ENCODE measurements at places on chromosomes 2 and 18.

DNA sequence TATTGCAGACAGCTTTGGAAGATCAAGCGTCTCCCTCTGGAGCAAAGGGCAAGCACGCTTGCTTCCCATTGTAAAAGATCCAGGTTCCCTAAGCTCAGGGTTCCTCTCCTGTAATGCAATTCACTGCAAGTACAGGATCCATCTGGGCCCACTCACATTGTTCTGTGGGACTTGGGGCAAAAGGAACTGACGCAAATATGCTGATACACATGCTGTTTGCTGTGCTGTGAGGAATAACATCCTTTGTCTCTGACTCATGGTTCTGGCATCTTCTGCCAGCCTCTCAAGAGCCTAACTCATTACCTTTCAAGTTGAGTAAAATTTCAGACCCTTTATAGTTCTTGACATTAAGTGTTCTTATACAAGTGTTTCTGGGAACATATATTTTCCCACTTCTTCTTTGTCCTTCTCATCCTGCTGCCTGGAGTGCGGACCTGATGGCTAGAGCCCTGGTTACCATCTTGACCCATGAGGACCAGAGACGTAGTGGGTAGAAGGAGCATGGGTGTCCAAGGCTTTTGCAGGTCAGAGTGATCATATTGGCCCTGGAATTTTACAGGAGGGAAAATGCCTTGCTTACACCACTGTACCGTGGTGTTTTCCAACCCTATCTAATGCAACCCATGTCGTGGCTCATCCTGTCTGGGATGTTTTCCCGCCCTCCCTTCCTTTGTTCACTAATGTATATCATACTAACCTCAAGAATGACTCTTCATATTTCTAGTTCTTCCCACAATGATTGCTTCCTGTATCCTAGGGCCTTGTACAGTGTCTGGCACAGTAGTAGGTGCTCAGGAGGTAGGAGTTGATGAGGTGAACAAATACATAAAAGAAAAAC, 145.7 kb upstream of the GLI2 start:
- peaks cover 3% of the 10 kb centered on the region for H3K4me1 ChIP-seq
- no peak for DNase-seq
- H3K27me3 ChIP-seq = peaks cover 30% of the 10 kb centered on the region
- no peak overlapping the region for H3K27ac ChIP-seq
- H3K36me3 ChIP-seq = no peaks in the 10 kb centered on the region

GRCh38 chr18:75582406-75582821, 154.9 kb upstream of the SMIM21 start:
- H3K36me3 ChIP-seq = no peaks in the 10 kb centered on the region
- H3K27me3 ChIP-seq = no peaks in the 10 kb centered on the region
- no peaks in the 10 kb centered on the region for H3K4me1 ChIP-seq

- H3K27me3 ChIP-seq = no peaks in the 10 kb centered on the region
- H3K36me3 ChIP-seq = no peaks in the 10 kb centered on the region
- no peak overlapping the region for H3K4me3 ChIP-seq
- peaks cover 7% of the 10 kb centered on the region for H3K4me1 ChIP-seq
- no peak for DNase-seq
Observed at GRCh38 chr18:45166836-45167551, 448.3 kb upstream of the SLC14A2 start.

DNA sequence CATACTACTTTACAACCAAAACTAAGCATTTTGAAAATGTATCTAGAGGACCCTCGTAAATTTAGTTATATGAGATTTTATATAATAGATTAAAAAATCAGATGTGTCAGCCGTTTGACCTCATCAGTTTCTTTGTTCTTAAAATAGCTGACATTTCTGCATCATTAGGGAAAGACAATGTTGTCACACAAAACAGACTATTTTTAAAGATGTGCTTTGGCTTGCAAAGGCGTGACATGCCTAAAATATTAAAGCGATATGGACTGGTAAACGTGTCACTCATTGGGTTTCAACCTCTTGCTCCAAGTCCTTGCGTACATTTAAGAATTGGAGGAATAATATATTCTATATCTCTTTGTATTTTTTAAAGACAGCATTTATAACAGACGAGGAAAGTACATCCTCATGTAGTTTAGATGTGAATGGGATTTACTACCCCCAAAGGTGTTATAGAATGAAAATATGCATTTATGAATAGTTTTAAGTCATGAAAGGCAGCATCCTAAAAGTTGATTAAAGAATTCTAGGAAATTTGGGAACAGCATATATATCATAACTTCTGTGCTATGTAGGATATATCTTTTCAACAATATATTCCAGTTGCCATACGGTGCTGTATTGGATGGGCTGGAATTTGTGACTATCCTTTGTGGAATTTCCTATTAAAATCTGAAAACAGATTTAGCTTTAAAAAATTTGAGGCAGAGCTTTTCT, 3.8 kb downstream of the MYL12A start:
- peaks cover 74% of the 10 kb centered on the region for H3K4me1 ChIP-seq
- no peaks in the 10 kb centered on the region for H3K27me3 ChIP-seq
- DNase-seq = no peak
- H3K36me3 ChIP-seq = peaks cover 70% of the 10 kb centered on the region
- H3K4me3 ChIP-seq = peak overlapping the region; percentile 19
- peak overlapping the region; percentile 35 for H3K27ac ChIP-seq

DNA sequence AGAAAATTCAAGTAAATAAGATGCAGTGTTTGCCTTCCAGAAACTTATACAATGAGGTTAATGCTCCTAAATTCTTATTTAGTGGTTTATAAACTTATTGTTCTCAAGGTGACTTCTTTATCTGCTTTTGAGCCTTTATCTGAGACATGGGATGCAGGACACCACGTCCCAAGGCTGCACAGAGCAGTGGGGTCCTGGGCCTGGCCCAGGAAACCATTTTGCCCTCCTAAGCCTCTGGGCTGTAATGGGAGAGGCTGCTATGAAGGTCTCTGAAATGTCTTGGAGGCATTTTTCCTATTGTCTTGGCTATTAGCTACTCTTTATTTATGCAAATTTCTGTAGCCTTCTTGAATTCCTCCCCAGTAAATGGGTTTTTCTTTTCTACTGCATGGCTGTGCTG, 652.6 kb upstream of the SETBP1 start:
- H3K36me3 ChIP-seq = no peaks in the 10 kb centered on the region
- no peak overlapping the region for H3K4me3 ChIP-seq
- H3K27me3 ChIP-seq = peaks cover 3% of the 10 kb centered on the region

- H3K4me3 ChIP-seq = no peak overlapping the region
- H3K4me1 ChIP-seq = no peaks in the 10 kb centered on the region
- no peak overlapping the region for H3K27ac ChIP-seq
- no peaks in the 10 kb centered on the region for H3K36me3 ChIP-seq
Observed at GRCh38 chr18:8462651-8463185, 146.5 kb upstream of the RAB12 start.

GRCh38 chr2:14297340-14297739, 335.2 kb upstream of the LRATD1 start:
- H3K4me1 ChIP-seq = no peaks in the 10 kb centered on the region
- no peak overlapping the region for H3K4me3 ChIP-seq
- no peaks in the 10 kb centered on the region for H3K36me3 ChIP-seq
- no peaks in the 10 kb centered on the region for H3K27me3 ChIP-seq
- H3K27ac ChIP-seq = no peak overlapping the region

- no peaks in the 10 kb centered on the region for H3K27me3 ChIP-seq
- no peak for DNase-seq
- peaks cover 63% of the 10 kb centered on the region for H3K36me3 ChIP-seq
Observed at GRCh38 chr2:10664652-10665051, 25.1 kb downstream of the NOL10 start.

DNA sequence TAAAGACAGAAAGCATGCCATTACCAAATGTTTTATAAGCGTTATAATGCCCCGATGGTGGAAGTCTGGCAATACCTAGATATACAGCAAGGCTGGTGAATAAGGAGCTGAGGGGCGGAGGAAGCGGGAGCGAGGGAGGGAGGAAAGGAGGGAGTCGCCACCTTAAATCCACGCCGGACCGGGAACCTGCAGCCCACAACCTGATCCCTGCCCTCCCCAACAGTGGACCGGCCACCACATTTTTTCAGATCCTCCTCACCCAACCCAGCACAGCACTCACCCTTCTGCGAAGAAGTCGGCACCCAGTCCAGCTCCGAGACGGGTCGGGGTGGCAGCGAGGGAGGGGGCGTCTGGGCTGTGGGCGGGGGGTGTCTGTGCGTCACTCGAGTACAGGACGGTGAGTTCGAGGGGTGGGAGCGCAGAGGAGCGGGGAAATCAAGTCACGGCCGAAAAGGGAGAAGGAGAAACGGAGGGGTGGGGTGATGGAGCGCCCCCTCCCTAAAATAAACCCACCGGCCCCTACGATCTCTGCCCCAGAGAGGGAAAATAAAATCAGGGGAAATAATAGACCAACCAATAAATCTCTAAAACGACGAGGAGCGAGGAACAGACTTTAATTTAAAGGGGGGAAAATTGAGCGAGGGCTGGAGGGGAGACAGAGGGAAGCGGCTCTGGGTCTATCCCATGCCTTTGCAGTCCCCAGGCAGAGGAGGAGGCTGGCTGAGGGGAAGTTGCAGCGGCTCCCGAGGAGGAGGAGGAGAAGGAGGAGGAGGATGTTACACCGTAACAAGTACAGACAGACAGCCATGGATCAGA, 96.5 kb upstream of the SERTAD2 start:
- H3K36me3 ChIP-seq = peaks cover 11% of the 10 kb centered on the region
- no peaks in the 10 kb centered on the region for H3K27me3 ChIP-seq
- DNase-seq = peak; percentile 40
- H3K4me3 ChIP-seq = peak overlapping the region; percentile 98

DNA sequence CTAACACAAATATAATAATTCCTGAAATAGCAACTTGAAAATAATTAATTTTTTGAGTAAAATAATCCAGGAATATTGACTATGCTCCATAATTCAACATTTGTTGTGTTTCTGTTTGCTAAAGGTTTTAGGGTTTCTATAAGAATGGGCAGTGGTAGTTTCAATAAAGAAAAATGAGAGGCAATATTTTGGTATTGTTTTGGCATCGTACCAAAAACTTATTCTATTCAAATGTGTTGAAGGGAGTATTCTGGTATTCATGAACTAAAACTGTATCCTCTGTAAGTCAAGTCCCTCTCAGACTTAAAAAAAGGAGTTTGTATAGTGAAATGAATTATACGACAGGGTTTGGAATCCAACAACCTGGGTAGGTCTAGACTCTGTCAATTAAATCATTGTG, 1245.6 kb upstream of the CELF4 start:
- H3K4me3 ChIP-seq = no peak overlapping the region
- H3K27me3 ChIP-seq = no peaks in the 10 kb centered on the region
- DNase-seq = no peak
- H3K36me3 ChIP-seq = no peaks in the 10 kb centered on the region
- H3K4me1 ChIP-seq = no peaks in the 10 kb centered on the region

DNA sequence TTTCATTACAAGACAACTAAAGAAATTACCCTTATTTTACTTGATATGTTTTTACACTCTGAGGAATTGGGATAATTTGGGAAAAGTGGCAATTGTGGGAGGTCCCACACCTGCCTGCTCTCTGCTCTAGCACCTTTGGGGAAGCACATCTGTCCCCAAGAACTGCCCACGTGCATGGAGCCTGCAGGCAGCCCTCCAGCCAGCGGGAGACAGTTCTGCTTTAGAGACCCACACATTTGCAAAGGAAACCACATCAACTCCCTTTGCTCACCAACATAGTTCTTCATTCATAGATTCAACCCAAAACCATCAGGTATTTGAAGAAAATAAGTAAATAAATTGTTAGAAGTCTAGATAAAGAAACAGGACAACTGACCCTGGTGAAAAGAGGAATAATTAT, 239.9 kb upstream of the ID2 start:
- no peak overlapping the region for H3K4me3 ChIP-seq
- H3K36me3 ChIP-seq = no peaks in the 10 kb centered on the region
- peaks cover 45% of the 10 kb centered on the region for H3K27me3 ChIP-seq
- no peak overlapping the region for H3K27ac ChIP-seq

GRCh38 chr2:40230707-40231432, 221.0 kb downstream of the SLC8A1 start:
- H3K27ac ChIP-seq = no peak overlapping the region
- H3K36me3 ChIP-seq = no peaks in the 10 kb centered on the region
- DNase-seq = no peak

DNA sequence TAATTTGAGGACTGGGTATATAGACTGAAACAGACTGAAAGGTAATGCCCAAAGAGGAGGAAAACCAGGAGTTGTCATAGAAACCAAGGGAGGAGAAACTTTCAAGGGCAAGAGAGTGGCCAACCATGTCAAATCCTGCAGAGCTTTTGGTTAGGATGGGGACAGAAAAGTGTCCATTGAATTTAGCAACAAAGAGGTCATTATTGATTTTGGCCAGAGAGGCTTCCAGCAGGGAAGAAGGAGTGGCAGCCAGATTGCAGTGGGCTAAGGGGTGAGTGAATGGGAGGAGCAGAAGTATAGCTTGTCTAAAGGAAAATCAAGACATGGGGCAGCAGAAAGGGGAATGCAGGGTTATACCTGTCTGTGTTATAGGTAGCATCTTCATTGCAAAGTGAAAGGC, 194.0 kb downstream of the CAMKMT start:
- peaks cover 3% of the 10 kb centered on the region for H3K36me3 ChIP-seq
- no peak for DNase-seq
- no peaks in the 10 kb centered on the region for H3K27me3 ChIP-seq
- H3K4me3 ChIP-seq = no peak overlapping the region
- H3K4me1 ChIP-seq = peaks cover 10% of the 10 kb centered on the region
- H3K27ac ChIP-seq = no peak overlapping the region

DNA sequence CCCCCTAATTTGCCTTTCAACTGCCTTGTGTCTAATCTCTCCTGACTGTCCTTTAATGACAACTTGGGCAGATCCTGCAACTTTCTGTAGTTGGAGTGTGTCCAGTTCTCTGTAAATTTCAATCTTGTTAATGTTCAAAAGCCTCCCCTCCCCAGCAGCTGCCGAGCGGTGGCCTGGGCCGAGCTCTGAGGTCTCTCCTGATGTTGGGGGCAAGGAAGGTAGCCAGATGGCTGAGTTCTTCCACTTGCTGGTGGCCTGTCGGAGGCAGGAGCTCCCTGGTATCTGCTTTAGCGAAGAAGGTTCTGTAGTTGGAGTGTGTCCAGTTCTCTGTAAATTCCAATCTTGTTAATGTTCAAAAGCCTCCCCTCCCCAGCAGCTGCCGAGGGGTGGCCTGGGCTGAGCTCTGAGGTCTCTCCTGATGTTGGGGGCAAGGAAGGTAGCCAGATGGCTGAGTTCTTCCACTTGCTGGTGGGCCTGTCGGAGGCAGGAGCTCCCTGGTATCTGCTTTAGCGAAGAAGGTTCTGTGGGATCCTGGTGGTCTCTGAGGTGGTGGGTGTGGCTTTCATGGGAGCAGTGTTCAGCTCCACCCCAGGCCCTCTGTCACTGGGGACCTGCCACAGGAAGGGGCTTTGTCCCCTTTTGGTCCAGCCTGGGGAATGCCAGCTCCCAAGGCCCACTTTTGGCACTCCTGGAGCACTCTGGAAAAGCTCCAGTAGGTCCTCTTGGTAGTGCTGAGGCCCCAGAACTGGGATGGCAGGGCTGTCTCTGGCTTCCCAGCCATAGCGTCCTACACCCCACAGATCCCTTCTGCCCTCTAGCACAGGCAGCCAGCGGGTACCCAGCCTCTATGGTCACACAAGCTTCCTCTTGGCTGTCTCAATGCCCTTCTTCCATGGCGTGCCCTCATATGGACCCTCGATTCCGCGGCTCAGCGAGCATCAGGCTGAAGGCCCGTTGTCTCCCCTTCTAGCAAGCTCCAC, 211.9 kb downstream of the ALPK2 start:
- H3K27ac ChIP-seq = no peak overlapping the region
- DNase-seq = no peak
- no peaks in the 10 kb centered on the region for H3K27me3 ChIP-seq
- H3K36me3 ChIP-seq = no peaks in the 10 kb centered on the region
- no peak overlapping the region for H3K4me3 ChIP-seq
